ENCODE measurements at places on chromosomes 3 and 15. TPM values are rescaled to one million over a fixed set of nuclear protein-coding genes. Genes with fewer than 3 reads are reported as not detected.

The PRTG gene
- 0.23 TPM for polyA plus RNA-seq

The MAP3K13 gene
- polyA plus RNA-seq: 11.5 TPM

The AQR gene
- polyA plus RNA-seq: 7.4 TPM

The CPEB1 gene
- 2.4 TPM for polyA plus RNA-seq

The USP4 gene
- polyA plus RNA-seq: 19.5 TPM

The CASR gene
- polyA plus RNA-seq: not detected

The KNG1 gene
- 0.23 TPM for polyA plus RNA-seq

The LRRIQ4 gene
- polyA plus RNA-seq: not detected

The FEZF2 gene
- not detected for polyA plus RNA-seq

The SRPRB gene
- 16.2 TPM for polyA plus RNA-seq

The EPHB1 gene
- 0.23 TPM for polyA plus RNA-seq

The NR2C2 gene
- 8.3 TPM for polyA plus RNA-seq

The DNASE1L3 gene
- 15.6 TPM for polyA plus RNA-seq

The CDHR4 gene
- polyA plus RNA-seq: 0.07 TPM

The CPNE9 gene
- 0.07 TPM for polyA plus RNA-seq

The PLS1 gene
- 0.66 TPM for polyA plus RNA-seq

The ROPN1B gene
- polyA plus RNA-seq: 4.5 TPM

The MYO5A gene
- 4.1 TPM for polyA plus RNA-seq

The PLIN1 gene
- polyA plus RNA-seq: 38.8 TPM

The SCN10A gene
- 0.07 TPM for polyA plus RNA-seq

The TM4SF4 gene
- not detected for polyA plus RNA-seq

The MCCC1 gene
- polyA plus RNA-seq: 31.7 TPM

The P2RY1 gene
- polyA plus RNA-seq: 1.1 TPM

The PLSCR4 gene
- 16.7 TPM for polyA plus RNA-seq

The GOLGA6L10 gene
- polyA plus RNA-seq: 0.72 TPM

The HHLA2 gene
- polyA plus RNA-seq: not detected

The SAMD7 gene
- not detected for polyA plus RNA-seq

The SPINK8 gene
- polyA plus RNA-seq: not detected

The NECTIN3 gene
- polyA plus RNA-seq: 3.8 TPM

The ST8SIA2 gene
- polyA plus RNA-seq: 0.23 TPM

The ZDHHC19 gene
- 1.9 TPM for polyA plus RNA-seq

The POPDC2 gene
- 504 TPM for polyA plus RNA-seq

The TRH gene
- polyA plus RNA-seq: not detected

The KCNAB1 gene
- polyA plus RNA-seq: 1.6 TPM

The ZFAND6 gene
- 84.6 TPM for polyA plus RNA-seq

Data from right cardiac atrium (tissue), 5 donors.